Anterior cingulate cortex (tissue), 58 donors: ENCODE measurements at places on chromosomes 12 and 14.

GRCh38 chr14:104179564-104180129 is 41.3 kb downstream of the KIF26A start:
- no peak for DNase-seq

- no peak for DNase-seq
Measured at GRCh38 chr14:95471476-95471875, 45.0 kb downstream of the SYNE3 start.

DNA sequence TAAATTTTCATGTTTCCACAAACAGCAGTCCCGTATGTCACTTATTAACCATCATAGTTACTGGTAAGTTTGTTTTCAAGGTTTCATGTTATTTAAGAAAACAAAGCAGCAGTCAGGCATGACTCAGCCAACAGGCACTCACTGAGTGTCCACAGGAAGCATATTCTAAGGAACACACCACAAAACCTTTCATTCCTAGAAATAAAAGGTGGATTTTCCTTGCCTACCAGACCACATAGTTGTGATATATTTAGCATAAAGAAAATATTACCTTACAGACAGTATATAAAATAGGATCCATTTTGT is 143.3 kb upstream of the AVPR1A start:
- no peak for DNase-seq

GRCh38 chr12:111313833-111314259 is 55.0 kb downstream of the PHETA1 start:
- DNase-seq, result peak; percentile 48

DNA sequence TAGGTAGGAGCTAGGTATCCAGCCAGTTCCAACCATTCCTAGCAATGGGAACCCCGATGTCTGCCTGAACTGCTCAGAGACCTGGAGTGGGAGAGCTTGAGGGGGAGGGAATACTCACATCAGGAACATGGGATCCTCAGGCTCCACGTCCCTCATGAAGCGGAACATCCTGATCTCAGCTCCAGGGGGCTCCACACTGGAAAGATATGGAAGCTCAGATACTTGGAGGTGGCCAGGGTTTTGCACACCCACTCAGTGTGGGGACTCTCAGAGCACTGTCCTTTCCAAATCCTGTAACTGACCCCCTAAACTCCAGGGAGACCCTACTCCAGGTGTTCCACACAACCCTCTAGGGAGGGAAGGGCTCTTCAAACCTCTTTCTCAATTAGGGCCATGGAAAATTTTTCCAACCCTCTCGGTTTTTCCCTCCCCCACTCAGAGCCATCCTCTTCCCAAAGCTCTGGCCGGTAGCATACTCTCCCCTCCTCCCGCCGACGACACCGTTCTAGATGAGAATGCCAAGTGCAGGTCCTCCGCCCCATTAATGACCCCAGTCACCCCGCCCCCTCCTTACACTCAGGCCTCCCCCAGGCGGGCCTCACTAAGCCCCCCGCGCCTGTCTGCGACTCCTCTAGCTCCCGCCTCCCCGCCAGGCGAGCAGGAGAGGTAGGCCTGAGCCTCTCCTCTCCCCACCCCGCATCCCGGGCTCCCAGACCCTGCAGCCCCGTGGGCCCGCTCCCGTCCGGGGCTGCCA is 597 bp downstream of the MLF2 start:
- no peak for DNase-seq

DNA sequence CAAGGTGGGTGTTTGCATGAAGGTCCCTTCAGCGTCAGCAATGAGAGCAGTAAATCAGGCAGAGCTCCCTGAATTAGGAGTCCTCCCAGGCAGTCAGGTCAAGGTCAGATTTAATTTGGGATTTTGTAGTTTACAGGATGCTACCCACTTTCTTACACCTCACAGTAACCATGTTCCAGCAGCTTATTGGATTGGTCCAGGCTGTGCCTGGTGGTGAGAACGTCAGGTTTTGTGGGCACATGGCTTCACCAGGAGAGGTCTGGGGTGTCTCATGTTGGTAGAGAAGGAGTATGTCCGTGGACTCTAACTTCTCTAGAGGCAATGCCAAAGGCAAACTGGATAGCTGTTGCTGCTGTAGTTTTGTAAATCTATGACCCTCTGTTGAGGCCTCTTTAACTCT is 158.3 kb downstream of the CACNA1C start:
- no peak for DNase-seq

DNA sequence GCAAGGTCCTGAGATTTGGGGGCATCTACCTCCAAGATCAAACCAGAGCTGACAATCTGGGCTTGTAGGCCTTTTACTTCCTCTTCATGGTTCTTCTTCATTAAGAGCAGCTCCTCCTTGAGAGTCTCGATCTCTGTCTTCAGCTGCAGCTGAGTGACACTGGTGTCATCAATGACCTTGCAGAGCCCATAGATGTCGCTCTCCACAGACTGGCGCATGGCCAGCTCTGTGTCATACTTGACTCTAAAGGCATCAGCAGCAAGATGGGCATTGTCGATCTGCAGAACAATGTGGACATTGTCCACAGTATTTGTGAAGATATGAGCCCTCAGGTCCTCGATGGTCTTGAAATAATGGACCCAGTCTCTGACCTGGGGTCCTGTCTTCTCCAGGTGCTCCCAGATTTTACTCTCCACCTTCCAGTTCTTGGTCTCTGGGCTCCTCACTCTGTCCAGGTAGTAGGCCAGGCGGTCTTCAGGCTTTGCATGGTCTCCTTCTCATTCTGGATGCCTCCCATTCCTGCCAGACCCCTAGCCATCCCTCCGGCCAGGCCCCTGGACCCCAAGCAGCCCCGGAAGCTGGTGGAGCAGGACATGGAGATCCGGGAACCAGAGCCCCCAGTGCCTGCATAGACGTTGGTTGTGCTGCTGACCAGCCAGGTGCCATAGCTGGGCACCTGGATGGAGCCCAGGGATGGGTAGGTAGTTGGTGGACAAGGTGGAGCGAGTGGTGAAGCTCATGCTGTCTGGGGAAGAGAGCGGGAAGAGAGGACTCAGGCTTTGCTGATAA is 141.0 kb downstream of the MSRB3 start:
- no peak for DNase-seq

GRCh38 chr12:14554281-14555007 is 13.2 kb downstream of the PLBD1 start:
- DNase-seq, result peak; percentile 23

GRCh38 chr12:64720884-64721283 is 38.3 kb downstream of the GNS start:
- no peak for DNase-seq

- no peak for DNase-seq
Measured at GRCh38 chr14:36256126-36256801, 64.2 kb downstream of the MBIP start.
